GF-D8 (cell line): ENCODE measurements at places on chromosomes 12 and 14.

- no peak for DNase-seq
These were observed 95.3 kb downstream of the BCAT1 start for GRCh38 chr12:24853588-24853987.

DNA sequence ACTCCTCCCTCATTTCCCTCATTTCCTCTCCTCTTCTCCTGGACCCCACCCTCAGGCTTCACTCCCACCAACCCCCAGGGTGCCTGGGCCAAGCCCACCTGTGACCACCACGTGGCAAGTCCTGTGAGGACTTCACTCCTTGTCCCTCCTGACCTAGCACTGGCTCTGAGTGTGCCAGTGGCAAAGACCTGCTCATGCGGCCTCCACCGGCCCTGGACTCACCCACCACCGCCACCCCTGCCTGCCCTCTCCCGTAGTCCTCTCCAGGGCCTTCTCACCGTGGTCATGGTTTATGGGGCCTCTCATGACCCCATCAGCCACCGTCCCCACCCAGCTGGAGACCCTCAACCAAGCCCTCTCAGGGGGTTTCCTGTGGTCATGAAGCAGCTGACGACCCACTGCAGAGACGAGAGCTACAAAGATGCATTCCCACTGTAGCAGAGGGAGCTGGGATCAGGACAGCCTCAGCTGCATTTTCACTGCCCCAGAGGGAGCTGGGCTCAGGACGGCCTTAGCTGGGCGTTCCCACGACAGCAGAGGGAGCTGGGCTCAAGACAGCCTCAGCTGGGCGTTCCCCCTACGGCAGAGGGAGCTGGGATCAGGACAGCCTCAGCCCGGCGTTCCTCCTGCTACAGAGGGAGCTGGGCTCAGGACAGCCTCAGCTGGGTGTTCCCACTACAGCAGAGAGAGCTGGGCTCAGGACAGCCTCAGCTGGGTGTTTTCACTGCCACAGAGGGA is 3.2 kb upstream of the C14orf180 start:
- no peak for DNase-seq

- DNase-seq = no peak
These were observed 250.2 kb upstream of the GRIP1 start for GRCh38 chr12:66929121-66929520.

DNA sequence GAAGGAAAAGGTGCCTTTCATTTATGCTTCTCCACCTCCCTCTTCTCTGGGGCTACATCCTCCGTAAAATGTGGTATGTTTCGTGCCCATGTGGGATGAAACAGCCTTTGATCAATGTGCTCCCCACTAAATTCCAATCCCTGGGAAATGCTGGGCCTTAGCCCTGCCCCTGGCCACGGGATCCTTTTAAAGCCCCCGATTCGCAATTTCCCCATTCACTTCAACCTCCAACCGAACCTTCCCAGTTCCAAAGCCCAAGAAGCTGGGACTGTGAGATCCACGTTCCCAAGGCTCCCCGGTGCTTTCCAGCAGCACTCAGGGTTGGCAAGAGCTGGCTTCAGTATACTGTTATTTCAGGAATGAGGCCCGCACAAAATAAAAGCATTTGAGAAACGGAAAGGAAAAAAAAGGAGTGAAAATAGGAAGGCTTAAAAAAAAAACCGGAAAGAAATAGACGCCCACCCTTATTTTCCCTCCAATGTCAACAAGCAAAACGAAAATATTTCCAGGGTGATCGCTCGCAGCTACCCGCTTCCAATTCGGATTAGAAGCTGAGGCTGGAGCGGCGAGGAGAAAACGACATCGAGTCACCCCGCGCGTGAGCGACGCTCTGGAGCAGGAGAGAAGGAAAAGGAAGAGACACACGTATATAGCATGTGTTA is 1.3 kb upstream of the FOXG1 start:
- DNase-seq = no peak

DNA sequence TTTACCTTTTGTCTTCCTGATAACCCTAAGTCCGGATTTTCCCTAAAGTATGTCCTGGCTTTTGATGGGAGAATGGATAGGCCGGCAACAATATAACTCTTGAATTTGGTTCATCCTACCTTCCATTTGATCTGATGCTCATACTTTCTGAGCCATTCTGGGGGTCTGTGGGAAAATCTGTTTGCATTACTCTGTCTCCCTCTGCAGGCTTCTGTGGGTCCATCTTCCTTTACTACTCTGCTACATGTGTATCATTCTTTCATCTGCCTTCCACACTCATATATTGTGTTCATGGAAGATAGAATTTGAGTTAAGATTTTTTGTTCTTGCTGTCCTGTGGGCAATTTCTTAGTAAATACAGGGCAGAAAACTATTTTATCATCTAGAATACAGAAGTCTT is 101.5 kb downstream of the NAV3 start:
- DNase-seq = no peak

DNA sequence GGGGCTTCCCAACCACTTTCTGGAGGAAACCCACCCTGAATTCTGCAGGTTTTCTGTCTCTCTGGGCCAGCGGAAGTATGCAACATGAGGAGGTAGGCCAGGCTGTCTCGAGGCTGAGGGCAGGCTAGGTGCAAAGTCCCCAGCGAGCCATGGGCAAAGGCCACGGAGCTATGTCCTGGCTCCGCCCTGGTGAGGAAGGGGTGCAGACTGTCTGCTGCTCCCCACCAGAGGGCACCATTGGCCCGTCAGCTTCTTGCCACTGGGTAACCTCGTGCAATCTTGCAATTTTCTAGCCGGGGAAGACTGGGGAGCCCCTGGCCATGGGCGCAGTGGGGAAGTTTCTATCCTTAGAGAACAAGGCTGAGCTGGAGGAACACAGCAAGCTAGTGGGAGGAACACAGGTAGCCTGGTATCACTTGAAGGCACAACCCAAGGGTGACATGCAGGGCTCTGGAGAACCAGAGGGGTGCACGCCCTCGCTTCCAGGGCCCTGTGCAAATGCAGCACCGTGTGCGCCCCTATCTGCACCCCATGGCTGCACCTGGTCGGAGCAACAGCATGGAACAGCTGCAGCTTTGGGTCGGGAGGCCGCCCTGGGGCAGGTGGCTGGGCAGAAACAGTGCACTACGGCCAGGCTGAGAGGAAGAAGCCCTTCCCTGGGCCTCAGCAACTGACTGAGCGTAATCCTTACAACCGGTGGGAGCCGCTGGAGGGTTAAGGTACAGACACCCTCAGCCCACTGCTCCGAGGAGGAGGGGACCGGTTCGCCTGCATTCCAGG is 27.6 kb upstream of the RPLP0 start:
- peak; percentile 63 for DNase-seq

- DNase-seq = no peak
These were observed 87.2 kb downstream of the CAND1 start for GRCh38 chr12:67356380-67356774.

GRCh38 chr14:100392356-100392755 is 69.2 kb downstream of the SLC25A47 start:
- DNase-seq = no peak

GRCh38 chr12:60191676-60192359 is 596.0 kb downstream of the SLC16A7 start:
- DNase-seq = no peak

DNA sequence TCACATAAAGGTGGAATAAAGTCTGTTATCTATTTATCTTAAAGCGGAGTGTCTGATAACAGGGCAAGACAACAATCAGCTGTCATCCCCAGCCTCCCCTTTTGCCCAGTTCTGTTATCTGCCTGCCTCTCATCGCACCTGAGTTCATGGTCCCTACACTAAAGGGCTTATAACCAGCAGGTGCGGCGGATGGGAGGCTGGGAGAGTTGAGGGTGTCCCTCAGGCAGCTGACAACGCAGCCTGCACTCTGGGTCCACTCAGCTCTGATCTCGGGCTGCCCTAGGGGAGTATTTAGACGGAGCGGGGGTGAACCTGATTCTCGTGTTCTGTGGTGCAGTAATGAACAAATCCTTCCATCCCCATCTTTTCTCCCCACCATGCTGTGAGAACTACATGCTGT is 34.0 kb upstream of the JDP2 start:
- no peak for DNase-seq

- no peak for DNase-seq
These were observed 8.8 kb downstream of the PPP1CC start for GRCh38 chr12:110733900-110734299.

GRCh38 chr12:13293096-13293495 is 96.6 kb downstream of the EMP1 start:
- no peak for DNase-seq

DNA sequence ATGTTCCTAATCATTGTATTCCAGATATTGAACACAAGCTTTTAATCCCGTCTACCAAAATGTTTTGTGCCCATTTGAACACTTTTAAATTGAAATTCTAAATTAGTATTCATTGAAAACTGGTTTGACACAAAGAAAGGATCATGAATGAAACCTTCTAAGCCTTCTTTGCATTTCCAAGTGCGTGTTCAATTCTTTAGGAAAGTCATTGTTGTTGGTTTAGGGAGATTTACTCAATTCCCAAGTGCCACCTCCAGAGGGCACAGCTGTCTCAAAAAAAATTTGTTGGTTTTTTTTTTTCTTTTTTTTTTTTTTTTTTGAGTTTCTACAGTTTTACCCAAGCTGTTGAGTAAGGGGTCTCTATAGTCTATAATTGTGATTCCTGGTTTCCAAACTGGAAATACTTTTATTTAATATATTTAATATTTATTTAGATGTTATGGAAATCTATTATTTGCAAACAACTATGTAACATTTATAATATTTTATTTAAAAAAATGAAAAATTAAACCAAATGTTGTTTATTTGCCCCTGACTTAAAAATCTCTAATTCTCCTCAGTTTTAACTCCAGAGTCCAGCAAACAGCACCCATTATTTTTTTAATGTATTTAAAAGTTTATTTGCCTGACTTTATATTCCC is 79.9 kb downstream of the NEDD1 start:
- DNase-seq = no peak

DNA sequence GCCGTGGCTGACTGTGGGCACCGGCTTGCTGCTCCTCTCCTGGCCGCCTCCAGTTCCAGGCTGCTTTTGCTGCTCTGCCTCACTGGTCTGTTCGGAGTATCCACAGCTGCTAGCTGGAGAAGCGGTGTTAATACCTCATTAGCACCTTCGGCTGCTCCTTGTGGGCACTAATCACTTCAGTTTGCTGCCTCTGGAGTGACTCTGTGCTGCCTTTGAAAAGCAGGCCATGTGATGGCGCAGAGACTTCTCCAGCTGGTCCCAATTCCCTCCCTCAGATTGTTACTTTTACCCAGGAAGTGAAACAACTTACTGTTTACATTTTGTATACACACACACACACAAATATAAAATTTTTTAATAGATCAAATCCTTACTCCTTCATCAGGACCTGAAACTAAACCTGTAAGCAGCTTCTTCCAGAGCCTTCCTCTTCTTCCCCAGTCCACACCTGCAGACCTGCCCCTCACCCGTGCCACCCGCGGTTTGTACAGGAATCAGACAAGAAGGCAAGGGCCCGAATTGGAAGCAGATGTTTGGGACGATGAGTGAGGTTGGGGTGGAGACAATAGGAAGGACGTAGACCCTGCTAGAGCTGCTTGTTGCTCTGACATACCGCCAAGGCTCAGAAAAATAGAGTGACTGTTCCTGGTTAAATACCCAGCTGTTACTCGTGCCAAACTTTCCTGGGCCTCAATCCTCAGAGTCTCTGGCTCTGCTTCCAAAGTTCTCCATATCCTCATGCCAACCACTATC is 41.5 kb upstream of the LTBP2 start:
- DNase-seq = no peak

- DNase-seq = no peak
These were observed 70.6 kb upstream of the CCND2 start for GRCh38 chr12:4202918-4203317.

DNA sequence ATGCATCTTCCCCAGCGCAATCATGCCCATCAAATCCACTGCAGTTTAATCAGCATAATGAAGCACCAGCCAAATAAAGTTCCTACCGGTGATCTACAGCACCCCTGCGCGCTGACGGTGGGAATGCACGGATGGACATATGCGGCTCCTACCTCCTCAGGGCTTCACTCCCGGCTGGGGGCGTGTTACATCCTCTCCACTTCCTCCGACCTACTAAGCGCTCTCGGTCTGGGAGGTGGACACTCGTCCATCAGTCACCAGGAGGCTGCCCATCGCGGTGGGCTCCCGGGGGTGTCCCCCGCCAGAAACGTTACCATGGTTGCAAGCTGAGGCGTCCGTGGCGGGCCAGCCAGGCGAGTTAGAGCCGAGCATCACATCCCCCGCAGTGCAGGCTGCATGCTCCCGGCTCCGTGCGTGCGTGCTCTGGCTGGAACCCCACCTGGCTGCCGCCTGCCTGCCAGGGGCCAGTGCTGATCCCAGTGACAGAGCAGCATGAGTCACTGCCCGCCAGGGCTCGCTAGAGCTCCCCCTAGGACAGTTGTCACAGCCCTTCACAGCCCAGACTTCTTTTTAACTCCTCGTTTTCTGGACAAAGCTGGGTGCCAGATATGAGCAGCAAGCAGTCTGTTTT is 73.0 kb downstream of the CIT start:
- DNase-seq = no peak

DNA sequence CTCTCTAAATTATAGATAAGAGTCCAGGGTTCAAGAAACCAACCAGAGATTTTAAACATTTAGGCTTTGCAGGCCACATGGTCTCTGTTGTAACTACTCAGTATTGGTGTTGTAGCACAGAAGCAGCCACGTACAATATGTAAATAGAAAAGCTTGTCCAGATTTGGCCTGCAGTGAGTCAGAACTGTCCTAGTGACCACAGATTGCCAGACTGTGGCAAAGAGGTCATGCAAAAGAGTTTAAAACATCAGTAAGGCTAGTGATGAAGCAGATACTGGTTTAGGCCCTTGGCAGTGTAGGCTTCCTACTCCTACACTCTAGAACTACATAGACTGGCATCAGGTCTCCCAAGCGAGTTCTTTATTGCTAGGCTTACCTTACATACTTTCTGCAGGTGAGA is 117.6 kb upstream of the GARIN6 start:
- DNase-seq = no peak

- DNase-seq = no peak
These were observed 1822.4 kb upstream of the SEL1L start for GRCh38 chr14:83356080-83356479.

GRCh38 chr12:124921200-124922031 is 7.0 kb upstream of the UBC start:
- DNase-seq = no peak

DNA sequence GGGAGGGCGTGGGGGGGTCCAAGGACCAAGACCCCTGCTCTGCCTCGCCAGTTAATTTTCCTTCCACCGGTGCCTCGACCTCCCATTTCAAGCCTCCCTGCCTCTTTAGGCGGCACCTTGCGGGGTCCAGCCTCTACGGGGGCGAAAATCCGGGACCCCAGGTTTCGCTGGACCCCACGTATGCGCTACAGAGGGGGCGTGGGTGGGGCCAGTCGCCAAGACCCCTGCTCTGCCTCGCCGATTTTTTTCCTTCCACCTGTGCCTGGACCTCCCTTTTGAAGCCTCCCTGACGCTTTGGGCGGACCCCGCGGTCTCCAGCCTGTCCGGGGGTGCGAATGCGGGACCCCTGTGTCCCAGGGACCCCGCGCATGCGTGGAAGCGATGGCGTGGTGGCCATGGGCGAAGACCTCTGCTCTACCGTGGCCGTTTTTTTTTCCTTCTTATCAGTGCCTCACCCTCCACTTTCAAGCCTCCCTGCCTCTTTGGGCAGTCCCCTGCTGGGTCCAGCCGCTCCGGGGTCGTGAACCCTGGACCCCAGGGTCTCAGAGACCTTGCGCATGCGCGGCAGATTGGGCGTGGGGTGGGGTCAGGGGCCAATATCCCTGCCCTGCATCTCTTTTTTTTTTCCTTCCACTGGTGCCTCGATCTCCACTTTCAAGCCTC is 324.2 kb downstream of the ALG10 start:
- DNase-seq = no peak

GRCh38 chr14:63986789-63987533 is 134.2 kb downstream of the SYNE2 start:
- no peak for DNase-seq

GRCh38 chr14:103118018-103118662 is 5.1 kb upstream of the TNFAIP2 start:
- peak; percentile 65 for DNase-seq

GRCh38 chr12:98345308-98345876 is 170.0 kb upstream of the TMPO start:
- DNase-seq = no peak
